ENCODE measurements at places on chromosomes 5 and 9.

DNA sequence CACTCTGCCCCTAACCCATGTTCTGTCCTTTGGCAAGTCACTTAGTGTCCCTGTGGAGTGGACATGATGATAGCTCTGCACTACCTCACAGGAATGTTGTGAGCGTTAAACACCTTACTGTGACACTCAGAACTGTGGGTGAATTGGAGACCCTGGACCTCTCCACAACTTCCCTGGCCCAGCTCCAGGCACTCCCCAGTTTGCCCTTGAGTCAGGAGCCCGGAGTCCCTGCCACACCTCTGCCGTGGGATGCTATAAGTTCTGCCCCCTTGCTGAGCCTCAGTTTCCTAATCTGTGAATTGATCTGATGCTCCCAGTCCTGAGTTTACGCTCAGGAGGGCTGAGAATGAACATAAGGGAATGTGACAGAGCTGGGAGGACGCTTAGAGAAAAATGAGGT, 34.4 kb downstream of the GSN start:
- no peak for DNase-seq

- no peak for DNase-seq
Observed at GRCh38 chr5:64566310-64566916, 60.6 kb downstream of the RGS7BP start.

GRCh38 chr5:143501310-143502044, 98.0 kb upstream of the NR3C1 start:
- DNase-seq = no peak

DNA sequence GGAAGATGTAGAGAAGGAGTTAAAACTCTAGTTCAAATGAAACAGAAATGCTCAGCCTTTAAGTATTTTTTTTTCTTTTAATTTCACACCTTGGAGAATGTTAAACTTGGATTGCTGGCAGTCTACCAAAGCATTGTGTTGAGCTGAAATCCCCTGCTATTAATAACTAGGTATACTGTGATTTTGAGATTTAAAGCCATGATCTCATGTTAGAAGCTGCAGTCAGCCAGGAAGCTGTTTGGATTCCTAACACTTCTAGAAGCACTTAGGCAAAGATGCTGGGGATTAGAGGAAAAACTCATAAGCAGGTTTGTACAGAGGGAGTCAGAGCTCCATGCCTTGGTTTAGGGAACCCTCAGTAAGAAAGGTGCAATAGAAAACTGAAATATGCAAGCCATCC, 141.4 kb downstream of the KIF4B start:
- no peak for DNase-seq

- no peak for DNase-seq
Observed at GRCh38 chr5:27818888-27819287, 780.5 kb upstream of the CDH9 start.

GRCh38 chr5:168023191-168023590, 268.3 kb upstream of the WWC1 start:
- no peak for DNase-seq

- DNase-seq = no peak
Observed at GRCh38 chr5:16064135-16064893, 115.3 kb downstream of the MARCHF11 start.

GRCh38 chr5:4208996-4209395, 613.4 kb downstream of the IRX1 start:
- DNase-seq = no peak

DNA sequence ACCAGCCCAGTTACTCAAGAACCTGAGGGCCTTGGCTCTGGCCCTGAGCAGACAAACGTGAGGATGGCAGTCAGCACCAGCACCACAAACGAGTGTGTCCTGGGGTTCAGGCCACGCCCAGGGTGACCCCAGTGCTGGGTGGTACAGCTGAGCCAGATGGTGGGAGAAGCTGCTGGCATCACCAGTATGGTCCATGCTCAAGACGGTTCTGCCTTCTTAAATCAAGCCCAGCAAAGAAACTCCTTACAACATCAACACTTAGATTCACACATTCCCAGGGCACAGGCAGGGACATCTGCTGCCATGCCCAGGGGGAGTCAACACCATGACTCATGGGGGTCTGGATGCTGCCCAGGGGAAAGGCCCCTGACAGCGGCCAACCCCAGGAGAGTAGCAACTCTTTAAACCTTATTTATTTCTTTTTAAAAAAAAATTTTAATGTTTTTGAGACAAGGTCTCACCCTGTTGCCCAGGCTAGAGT, 31.3 kb downstream of the IPPK start:
- DNase-seq = no peak

GRCh38 chr9:133460405-133461175, 812 bp downstream of the CACFD1 start:
- peak; percentile 70 for DNase-seq

- DNase-seq = no peak
Observed at GRCh38 chr9:133348718-133349573, 928 bp downstream of the RPL7A start.
